Brain (organoid and tissue), 16 donors: ENCODE measurements at places on chromosomes 16 and 17.

DNA sequence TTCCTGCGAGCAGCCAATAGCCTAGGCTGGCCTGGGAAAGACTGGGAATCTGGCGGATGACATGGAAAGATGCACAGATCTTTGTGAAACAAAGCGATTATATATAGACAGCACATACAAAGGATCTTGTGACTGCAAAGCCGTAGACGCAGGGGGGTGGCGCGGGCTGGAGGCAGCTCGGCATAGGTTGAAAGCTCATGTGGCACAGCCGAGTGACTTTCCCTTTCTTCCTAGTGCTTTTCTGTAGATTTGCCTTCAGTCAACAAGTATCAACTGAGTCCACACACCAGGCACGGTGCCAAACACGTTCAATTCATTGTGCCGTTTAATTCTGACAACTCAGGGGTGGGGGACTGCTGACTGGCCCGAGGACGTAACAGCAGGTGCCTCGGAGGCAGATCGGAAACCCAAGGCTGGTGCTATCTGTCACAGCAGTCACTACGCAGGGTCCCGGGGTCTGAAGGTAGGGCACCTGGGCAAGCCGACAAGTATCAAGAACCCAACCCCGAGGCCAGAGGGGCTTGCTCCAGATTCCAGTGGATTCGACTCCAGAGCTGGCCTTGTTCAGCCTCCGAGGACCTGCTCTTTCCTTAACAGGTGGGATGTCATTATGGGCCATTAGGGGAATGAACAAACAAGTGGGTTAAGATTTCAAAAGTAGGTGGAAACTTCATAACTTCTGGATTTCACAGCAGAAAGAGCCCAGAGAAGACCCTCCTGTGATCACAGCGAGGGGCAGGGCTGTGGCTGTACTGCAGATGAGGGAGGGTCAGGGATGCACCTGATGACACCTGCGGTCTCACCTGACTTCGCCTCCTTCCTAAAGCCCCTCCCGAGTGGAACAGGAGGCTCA lies 5.9 kb downstream of the PAM16 start:
- DNase-seq: no peak

- no peak for DNase-seq
Measured at GRCh38 chr17:46739982-46740381, 78.5 kb downstream of the WNT3 start.

DNA sequence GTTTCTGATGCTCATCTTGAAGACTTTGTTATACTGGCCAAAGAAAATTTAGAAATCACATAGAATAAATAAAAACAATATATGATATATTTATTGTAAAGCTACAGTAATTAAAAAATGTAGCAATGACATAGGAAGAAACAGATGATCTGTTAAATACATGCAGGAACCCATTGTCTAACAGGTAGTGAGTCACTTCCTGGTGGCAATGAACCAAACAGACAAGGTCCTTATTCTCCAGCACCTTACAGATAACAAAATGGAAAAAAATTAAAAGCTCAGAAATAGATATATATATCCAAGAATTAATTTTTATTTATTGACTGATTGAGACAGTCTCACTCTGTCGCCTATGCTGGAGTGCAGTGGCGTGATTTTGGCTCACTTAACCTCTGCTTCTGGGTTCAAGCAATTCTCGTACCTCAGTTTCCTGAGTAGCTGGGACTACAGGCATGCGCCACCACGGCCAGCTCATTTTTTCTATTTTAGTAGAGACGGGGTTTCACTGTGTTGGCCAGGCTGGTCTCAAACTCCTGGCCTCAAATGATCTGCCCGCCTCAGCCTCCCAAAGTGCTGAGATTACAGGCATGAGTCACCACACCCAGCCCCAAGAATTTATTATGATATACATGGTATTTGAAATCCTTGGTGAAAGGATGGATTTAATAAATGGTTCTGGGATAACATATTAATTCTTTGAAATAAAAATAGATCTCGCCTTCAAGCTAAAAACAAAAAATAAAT lies 7.5 kb downstream of the NETO2 start:
- DNase-seq: no peak

DNA sequence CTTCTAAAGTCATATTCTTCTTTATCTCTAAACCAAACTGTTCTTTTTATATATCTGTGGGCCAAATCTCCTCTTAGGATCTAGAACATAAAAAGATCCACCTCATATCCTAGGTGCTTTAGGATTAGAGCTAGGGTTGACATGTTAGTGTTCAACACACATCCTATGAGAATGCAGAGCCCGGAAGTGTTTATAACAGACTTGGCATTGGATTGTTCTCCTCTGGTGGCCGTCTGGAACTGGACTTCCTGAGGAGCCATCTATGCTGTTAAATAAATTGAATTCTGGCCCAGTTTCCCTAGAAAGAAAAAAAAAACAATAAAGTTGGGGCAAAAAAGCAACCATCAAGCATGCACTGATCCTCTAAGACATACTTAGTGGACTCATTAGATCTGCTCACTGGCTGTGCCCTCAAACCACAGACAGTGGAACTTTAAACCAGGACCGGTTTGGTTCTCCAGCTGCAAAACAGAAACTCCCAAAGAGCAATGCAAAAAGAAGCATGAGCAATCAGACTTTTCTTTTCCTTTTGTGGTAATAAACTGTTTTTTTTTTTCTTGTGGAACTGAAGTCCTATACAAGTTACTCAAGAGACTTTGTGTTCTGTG lies 182.5 kb downstream of the ZNF18 start:
- no peak for DNase-seq

GRCh38 chr16:397135-397661 lies at the start of gene NME4:
Gene NME4 (plus strand): TSS chr16:397199. CDS start chr16:397223, 24 bp downstream.
- DNase-seq: peak; percentile 60

DNA sequence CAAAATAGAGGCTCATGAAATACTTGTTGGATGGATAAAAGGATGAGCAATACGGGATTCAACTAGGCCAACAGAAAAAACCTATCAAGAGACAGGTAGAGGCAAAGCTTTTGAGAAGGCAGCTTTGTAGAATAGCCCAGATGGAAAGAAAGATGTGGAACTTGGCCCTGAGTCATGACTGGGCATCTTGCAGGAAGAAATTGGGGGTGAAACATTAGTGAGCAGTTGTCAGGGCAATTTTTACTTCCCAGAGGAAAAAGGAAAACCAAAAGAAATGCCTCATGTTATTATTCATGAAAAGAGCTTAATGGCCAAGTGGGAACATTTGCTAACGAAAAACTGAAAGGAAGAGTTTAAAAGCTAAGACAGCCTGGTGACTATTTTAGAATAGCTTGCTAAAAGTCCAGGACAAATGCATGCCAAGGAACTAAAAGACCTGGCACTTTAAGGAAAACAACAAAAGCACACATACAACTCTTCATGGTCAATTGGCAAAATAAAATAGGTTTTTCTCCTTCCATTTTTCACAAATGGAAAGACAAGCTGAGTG lies 180.1 kb downstream of the HS3ST3A1 start:
- DNase-seq: peak; percentile 48

GRCh38 chr17:44438636-44439035 lies 49.2 kb upstream of the ITGA2B start:
- peak; percentile 3 for DNase-seq

- peak; percentile 34 for DNase-seq
Measured at GRCh38 chr17:28612936-28613872, 781 bp downstream of the RSKR start.

GRCh38 chr16:84196727-84197394 lies 5.9 kb downstream of the ADAD2 start:
- no peak for DNase-seq

GRCh38 chr16:88059701-88060386 lies 108.6 kb downstream of the BANP start:
- no peak for DNase-seq

DNA sequence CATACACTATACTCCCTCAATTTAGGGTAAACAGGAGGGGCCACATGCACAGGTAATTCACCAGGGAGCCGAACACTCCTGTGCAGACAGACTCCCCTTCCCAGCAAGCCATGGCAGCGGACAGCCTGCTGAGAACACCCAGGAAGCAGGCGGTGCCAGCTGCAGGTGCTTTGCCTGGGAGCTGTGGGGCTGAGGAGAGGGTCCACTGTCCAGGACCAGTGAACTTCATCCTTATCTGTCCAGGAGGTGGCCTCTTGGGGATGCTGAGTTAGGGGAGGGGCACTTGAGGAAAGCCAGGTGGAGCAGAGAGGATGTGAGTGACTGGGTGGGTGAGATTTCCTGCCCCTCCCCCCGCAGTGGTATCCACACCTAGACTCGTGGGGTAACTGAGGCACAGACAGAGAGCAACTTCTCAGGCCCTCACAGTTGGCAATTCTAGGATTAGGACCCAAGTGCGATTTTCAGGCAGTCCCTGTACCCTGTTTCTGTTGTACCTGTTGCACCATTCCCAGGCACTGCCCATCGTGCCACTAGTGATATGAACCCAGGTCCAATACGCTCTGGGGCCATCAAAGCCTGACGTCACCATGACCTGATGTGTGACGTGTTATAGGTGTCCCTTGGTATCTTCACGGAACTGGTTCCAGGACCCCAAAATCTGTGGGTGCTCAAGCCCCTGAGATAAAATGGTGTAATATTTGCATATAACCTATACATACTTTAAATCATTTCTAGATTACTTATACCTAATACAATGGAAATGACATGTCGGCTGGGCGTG lies 1.2 kb downstream of the GRN start:
- DNase-seq: no peak

GRCh38 chr17:9414471-9414870 lies 161.1 kb downstream of the STX8 start:
- no peak for DNase-seq

DNA sequence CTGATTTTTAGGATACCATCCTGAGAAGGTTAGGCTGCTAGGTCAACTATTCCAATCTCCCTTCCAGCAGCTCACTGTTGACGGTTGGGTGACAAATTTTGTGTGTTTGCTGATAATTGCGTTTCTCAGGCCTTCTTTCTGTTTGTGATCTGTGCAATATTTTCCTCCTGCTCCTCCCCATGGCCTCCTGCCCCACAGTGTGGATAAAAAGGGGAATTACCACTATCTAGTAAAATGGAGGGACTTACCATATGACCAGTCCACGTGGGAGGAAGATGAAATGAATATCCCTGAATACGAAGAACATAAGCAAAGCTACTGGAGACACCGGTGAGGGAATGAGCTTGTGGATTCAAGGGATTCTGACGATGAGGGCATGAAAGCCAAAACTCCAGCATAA lies 9.2 kb downstream of the CHD3 start:
- peak; percentile 32 for DNase-seq

DNA sequence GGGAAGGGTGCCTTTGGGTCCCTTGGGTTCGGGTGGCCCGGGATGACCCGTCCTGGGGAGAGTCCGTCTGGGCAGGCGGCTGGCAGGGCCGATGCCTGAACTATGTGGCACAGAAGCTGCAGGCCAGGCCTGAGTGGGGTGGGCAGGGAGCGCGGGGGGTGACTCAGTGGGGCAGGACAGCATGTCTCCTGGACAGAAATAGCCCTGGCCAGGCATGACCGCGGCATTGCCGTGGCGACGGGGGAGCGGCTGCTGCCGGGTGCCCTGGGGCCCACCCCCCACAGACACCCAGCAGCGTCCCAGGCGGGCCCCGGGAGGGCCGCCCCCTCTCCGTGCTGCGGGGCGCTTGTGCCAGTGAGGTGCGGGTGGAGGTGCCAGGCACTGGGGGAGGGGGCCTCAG lies 1.8 kb upstream of the C1QTNF8 start:
- no peak for DNase-seq

DNA sequence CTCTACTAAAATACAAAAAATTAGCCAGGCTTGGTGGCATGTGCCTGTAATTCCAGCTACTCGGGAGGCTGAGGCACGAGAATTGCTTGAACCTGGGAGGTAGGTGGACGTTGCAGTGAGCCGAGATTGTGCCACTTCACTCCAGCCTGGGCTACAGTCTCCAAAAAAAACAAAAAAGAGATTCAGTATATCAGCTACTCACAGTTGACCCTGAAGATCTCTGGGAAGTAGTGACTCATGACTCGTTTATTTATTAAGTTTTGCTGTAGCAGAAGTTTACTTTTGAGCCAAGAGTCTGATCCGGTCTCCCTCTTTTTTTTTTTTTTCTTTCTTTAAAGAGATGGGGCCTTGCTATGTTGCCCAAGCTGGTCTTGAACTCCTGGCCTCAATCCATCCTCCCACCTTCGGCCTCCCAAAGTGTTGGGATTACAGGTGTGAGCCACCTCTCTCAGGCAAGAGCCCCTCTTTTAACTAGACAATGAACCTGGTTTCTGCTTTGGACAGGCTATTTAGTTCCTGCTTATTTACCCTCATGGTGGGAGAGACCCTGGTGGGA lies 4.4 kb downstream of the MVP start:
- no peak for DNase-seq

DNA sequence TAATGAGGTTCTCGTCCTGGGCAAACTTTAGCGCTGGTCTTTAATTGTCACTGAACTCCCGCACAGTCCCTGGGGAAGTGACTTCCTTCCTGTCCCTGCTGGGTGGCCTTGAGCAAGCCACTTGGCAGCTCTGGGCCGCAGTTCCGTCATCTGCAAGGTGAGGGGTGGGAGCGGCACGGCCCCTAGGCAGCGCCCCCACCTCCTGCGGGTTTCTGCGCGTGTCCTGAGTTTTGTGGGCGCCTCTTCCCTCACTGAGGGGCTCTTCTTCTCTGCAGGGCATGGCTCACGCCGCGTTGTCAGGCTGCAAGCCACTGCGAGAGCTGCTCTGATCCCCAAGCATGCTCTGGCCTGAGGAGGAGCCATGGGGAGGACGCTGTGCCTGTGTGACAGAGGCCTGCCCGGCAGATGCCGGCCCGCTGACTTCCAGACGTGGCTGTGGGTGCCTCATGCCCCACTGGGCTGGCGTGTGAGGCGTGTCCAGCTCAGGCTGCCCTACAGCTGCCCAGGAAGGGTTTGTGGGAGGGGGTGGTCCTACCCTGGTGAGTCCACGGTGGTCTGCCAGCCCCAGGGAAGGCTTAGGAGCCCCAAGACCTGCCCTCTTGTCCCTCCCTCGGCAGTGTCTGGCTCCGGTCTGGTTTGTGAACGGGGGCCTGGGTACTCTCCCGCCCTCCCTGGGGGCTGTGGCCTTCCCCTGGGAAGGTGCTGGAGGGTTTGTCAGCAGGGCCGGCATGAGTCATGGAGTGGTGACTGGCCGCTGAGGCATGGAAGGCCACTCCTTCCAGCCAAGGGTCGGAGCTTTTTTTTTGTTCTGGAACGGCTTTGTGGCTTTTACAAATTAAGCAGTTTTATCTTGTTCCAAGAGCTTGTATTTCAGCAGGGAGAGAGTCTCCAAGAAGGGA lies 182.0 kb downstream of the SEC14L1 start:
- DNase-seq: no peak

- DNase-seq: no peak
Measured at GRCh38 chr16:50011707-50012106, 13.3 kb upstream of the CNEP1R1 start.

- DNase-seq: peak; percentile 86
Measured at GRCh38 chr16:82626791-82627261, at the start of gene CDH13. Gene CDH13 (plus strand): TSS chr16:82626969.
